Thoracic aorta (tissue), 2 donors: ENCODE measurements at places on chromosomes 3 and 15.

GRCh38 chr15:48603922-48604321, 41.6 kb downstream of the FBN1 start:
- no peak for DNase-seq

DNA sequence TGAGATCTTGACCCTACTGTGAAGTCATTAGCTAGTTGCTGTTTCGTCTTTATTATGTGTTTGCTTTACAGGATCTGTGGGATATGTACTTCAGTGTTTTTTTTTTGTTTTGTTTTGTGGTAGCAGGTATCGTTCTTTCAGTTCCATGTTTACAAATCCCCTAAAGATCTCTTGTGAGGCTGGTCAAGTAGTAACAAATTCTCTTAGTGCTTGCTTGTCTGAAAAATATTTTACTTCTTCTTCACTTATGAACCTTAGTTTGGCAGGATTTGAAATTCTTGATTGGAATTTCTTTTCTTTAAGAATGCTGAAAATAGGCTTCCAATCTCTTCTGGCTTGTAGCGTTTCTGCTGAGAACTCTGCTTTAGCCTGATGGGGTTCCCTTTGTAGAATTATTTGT, 235.8 kb upstream of the ALCAM start:
- no peak for DNase-seq

DNA sequence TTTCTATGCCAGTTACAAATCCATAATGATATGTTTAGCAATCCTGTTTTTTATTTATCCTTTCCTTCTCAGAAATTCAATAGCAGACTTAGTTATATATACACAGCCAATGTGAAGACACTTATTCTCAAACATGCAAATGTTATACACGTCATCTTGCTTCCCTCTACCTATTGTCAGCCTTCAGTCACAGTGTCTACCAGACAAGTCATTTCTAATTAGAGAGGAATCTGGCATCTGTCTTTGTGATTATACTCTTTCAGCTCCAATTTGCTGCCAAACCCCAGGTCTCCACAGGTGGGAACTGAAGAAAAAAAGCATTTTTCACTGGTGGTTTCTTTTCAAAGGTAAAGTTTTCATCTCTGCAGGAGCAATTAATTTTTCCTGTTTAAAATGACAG, 793.1 kb downstream of the AGBL1 start:
- no peak for DNase-seq

GRCh38 chr3:141280690-141281089, 49.1 kb downstream of the PXYLP1 start:
- no peak for DNase-seq

- DNase-seq, result no peak
These were observed 130.4 kb upstream of the SMAD3 start for GRCh38 chr15:66934868-66935520.

GRCh38 chr3:51024121-51024520, 349.4 kb downstream of the DOCK3 start:
- no peak for DNase-seq

DNA sequence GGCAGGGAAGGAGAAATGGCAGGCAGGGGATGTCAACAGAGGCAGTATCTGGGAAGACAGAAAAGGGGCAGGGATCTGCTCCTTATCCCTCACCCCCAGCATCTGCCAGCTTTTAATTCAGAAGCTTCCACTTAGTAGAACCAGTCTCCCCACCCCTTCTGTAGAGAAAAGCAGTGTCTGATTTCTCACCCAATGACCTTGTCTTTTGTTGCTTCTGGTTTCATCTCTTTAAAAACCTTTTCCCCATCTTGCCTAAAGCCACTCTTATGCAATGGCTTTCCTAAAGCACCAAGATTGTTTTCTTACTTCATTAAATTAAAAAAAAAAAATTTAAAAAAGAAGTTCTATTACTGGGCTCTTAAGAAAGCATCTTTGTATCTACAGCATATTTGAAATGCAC, 27.8 kb downstream of the ARHGEF3 start:
- DNase-seq, result no peak

- DNase-seq, result no peak
These were observed 60.5 kb downstream of the STARD5 start for GRCh38 chr15:81263477-81263876.

DNA sequence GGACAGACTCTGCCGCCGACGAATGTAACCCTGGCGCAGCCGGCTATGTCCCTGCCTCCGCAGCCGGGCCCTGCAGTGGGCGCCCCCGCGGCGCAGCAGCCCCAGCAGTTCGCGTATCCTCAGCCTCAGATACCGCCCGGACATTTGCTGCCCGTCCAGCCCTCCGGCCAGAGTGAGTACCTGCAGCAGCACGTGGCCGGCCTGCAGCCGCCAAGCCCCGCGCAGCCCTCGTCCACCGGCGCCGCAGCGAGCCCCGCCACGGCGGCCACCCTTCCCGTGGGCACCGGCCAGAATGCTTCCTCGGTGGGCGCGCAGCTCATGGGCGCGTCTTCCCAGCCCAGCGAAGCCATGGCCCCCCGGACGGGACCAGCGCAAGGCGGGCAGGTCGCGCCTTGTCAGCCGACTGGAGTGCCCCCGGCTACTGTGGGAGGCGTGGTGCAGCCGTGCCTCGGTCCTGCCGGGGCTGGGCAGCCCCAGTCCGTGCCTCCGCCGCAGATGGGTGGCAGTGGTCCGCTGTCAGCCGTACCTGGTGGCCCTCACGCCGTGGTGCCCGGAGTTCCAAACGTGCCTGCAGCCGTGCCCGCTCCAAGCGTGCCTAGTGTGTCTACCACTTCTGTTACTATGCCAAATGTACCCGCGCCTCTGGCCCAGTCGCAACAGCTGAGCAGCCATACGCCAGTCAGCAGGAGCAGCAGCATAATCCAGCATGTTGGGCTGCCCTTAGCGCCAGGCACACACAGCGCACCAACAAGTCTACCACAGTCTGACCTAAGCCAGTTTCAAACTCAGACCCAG, 2.4 kb downstream of the TSC22D2 start:
- DNase-seq, result peak; percentile 6

- DNase-seq, result peak; percentile 68
These were observed at the start of gene NME9 for GRCh38 chr3:138329127-138329983. Gene NME9 (minus strand): TSS chr3:138329851. CDS start chr3:138329335, 516 bp downstream.

DNA sequence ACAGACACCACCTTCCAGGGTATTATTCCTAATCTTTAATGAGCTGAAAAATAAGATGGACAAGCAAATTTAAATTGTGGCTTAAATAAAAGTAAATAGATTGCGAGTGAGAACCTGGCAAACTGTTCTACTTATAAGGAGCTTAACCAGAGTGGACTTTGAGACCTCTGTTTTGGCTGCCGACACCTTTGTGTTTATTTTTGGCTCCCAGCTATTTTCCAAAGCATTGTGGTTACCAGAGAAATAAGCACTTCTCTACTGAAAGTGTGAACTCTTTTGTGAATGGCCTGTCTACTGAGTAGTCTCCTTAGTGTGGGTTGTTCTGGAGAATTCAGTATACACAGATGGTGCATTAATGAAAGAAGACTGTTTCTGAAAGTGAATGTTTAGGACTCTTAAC, 109.4 kb downstream of the ATP8B4 start:
- DNase-seq, result no peak

- no peak for DNase-seq
These were observed 34.4 kb downstream of the CASR start for GRCh38 chr3:122217901-122218300.

DNA sequence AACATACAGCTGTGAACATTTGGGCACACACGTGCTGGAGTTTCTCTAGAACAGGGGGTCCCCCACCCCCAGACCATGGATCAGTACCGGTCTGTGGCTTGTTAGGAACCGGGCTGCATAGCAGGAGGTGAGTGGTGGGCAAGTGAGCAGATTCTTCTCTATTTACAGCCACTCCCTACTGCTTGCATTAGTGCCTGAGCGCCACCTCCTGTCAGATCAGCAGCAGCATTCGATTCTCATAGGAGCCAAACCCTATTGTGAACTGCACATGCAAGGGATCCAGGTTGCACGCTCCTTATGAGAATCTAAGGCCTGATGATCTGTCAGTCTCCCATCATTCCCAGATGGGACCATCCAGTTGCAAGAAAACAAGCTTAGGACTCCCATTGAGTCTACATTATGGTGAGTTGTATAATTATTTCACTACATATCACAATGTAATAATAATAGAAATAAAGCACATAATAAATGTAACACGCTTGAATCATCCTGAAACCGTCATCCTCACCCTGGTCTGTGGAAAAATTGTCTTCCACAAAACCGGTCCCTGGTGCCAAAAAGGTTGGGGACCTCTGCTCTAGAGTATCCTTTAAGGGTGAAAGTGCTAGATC, 25.8 kb downstream of the CHRM5 start:
- DNase-seq, result no peak

DNA sequence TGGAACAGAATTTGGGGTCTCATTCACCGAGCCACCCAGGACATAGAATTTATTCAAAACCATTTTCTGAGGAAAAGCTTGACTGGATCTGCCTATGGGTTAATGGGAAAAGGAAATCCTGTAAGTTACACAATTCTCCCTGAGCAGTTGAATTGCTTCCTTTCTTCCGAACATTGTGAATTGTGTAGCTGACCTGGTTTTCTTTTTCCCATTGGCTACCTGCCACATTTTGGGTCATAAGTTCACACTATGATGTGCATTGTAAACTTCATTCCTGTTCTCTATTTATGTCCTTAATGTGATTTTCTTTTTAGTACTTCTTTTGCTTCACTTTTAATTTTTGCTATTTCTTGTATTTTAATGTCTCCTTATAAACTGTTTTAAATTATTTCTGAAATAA, 386.0 kb upstream of the LRRC3B start:
- DNase-seq, result no peak
